ENCODE measurements at places on chromosomes 1 and 21. TPM values are rescaled to one million over a fixed set of nuclear protein-coding genes. Genes with fewer than 3 reads are reported as not detected.

DNA sequence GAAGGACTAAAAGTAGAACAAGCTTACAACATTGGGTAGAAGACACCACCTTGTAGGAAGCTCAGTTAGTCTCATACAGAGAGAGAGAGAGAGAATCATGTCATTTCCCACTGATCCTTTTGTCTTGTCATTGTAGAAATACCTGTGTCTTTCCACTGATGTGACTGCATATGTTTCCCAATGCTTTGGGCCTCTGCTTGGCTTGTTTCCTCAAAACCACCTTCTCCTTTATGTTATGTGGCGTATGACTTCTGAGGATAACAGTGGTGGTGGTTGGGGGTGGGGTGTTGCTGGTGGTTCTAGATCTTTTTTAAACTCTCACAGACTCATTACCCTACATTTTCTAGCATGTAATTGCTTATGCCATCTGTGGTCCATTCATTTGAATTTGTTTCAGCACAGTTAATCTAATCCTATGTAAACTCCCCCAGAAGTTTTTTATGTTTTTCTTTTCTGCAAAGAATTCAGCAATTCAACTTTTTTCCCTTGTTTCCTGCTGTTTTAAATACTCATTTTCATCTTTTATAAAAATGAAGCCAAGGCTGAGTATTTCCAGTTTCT lies 9.3 kb downstream of the RGL1 start:
- no peaks in the 10 kb centered on the region for H3K36me3 ChIP-seq
- no peak for DNase-seq
- no peaks in the 10 kb centered on the region for H3K4me1 ChIP-seq
- H3K27me3 ChIP-seq: no peaks in the 10 kb centered on the region
- H3K27ac ChIP-seq: no peak overlapping the region

The TDRD10 gene
- not detected for total RNA-seq

- no peak overlapping the region for H3K27ac ChIP-seq
- no peak for DNase-seq
- H3K4me3 ChIP-seq: no peak overlapping the region
- H3K27me3 ChIP-seq: no peaks in the 10 kb centered on the region
- peaks cover 3% of the 10 kb centered on the region for H3K4me1 ChIP-seq
Measured at GRCh38 chr1:178094739-178095645, 1.1 kb downstream of the RASAL2 start.

GRCh38 chr1:167083066-167083665 lies 7.0 kb downstream of the GPA33 start:
- peaks cover 16% of the 10 kb centered on the region for H3K4me1 ChIP-seq
- H3K4me3 ChIP-seq: no peak overlapping the region
- no peaks in the 10 kb centered on the region for H3K27me3 ChIP-seq
- no peak overlapping the region for H3K27ac ChIP-seq

The SPATA45 gene
- not detected for total RNA-seq

- H3K27ac ChIP-seq: peak overlapping the region; percentile 70
- peak overlapping the region; percentile 16 for H3K4me3 ChIP-seq
- no peak for DNase-seq
- no peaks in the 10 kb centered on the region for H3K36me3 ChIP-seq
Measured at GRCh38 chr1:211606914-211607753, 28.2 kb upstream of the SLC30A1 start.

DNA sequence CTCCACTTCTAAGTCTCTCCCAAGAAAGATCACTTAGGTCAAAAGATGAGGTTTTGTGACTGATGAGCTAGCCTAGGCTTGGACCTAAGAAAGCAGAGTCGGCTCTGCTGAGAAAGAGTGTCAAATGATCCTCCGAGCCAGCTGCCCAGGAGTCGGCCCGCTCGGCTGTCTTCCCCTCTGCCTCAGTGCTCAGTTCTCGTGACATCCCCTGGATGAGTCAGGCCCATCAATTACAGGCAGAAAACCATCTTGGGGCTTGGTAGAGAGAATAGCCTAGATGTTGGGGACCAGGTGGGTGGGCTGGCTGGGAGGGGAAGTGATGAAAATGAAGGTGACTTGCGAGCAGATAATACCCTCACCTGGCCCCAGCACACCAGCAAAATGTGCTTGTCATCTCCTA lies 60.5 kb downstream of the SLC66A1 start:
- no peak overlapping the region for H3K27ac ChIP-seq
- no peak for DNase-seq
- H3K27me3 ChIP-seq: no peaks in the 10 kb centered on the region
- H3K36me3 ChIP-seq: peaks cover 27% of the 10 kb centered on the region
- H3K4me3 ChIP-seq: no peak overlapping the region
- no peaks in the 10 kb centered on the region for H3K4me1 ChIP-seq

DNA sequence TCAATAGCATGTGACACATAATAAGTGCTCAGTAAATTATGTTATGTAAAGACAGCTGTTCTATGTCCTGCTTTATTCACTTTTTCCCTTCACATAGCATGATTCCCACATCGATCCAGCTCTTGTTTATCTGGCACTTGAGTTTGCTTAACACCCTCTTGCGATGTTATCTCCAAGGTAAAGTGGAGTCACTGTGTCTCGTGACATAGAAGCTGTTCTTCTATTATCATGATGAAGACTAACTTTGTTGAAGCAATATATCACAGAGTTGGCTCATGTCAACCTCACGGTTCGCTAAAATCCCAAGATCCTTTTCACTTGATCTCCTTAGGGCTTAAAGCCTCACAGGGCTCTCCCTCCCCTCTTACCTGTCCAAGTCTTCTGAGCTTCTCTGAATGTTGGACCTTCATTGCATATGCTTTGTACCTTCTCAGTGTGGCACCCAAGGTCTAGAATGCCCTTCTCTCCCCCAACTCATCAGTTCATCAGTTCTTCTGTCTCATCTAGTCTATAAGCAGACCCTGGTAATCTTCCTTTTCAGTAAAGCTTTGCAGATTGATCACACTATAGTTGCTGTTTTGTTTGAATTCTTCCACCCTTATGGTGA lies 38.0 kb downstream of the PLXNA2 start:
- H3K36me3 ChIP-seq: no peaks in the 10 kb centered on the region
- H3K27me3 ChIP-seq: no peaks in the 10 kb centered on the region
- H3K4me3 ChIP-seq: no peak overlapping the region
- H3K4me1 ChIP-seq: no peaks in the 10 kb centered on the region
- no peak overlapping the region for H3K27ac ChIP-seq
- DNase-seq: no peak

The KRTAP19-1 gene
- not detected for total RNA-seq

DNA sequence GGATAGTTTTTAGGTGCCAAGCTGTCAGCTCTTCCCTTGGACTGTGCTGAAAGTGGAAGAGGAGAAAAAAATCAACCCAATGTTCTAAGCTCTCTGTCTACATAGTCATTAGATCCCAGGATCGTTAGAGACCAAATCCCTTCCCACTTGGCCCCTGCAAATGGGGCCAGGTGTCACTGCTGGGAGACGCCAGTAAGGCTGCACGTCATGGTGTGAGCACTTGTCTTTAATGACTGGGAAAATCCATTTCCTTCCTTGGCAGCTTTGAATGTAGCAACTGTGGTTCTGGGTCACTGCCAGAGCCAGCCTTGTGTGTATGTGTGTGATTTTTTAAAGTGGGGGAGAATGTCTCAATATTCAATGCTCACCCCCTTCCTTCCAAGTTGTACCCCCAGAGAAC lies 59.9 kb downstream of the MAN1C1 start:
- H3K36me3 ChIP-seq: no peaks in the 10 kb centered on the region
- H3K27me3 ChIP-seq: no peaks in the 10 kb centered on the region
- H3K4me1 ChIP-seq: peaks cover 71% of the 10 kb centered on the region
- no peak for DNase-seq

The LMNA gene
- 325 TPM for total RNA-seq

GRCh38 chr1:113389359-113389952 lies 859 bp upstream of the MAGI3 start:
- H3K27ac ChIP-seq: peak overlapping the region; percentile 41
- peak overlapping the region; percentile 71 for H3K4me3 ChIP-seq
- no peaks in the 10 kb centered on the region for H3K27me3 ChIP-seq
- no peak for DNase-seq
- peaks cover 23% of the 10 kb centered on the region for H3K4me1 ChIP-seq
- H3K36me3 ChIP-seq: no peaks in the 10 kb centered on the region

DNA sequence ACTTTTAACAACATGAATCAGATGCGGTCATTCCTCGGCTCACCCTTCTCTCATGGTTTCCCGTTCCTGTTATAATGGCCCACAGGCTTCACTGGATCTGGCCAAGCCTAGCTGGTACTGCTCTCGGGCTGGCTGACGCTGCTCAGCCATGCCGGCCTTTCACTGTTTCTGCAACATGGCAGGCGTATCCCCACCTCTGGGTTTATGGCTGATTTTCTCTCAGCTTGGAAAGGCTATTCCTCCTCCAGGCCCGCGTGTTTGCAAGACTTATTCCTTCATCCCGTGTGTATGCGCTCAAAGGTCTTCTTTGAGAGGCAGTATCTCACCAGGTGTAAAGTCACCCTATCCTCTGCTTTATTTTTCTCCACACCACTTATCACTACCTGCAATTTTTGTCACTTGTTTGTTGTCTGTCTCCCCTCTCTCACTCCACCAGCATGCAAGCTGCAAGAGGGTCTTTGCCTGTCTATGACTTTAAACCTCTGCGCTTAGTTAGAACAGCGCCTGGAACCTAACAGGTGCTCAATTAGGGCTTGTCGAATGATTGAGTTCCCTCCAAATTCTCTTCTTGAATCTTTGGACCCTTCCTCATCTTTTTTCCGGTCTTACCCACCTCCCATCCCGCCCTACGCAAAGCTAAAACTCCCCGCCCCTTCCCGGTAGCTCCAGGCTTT lies 491 bp upstream of the RAP1A start:
- peak overlapping the region; percentile 64 for H3K27ac ChIP-seq
- H3K4me1 ChIP-seq: peaks cover 75% of the 10 kb centered on the region
- no peaks in the 10 kb centered on the region for H3K36me3 ChIP-seq

- H3K4me3 ChIP-seq: no peak overlapping the region
- H3K27ac ChIP-seq: no peak overlapping the region
- H3K4me1 ChIP-seq: no peaks in the 10 kb centered on the region
- H3K36me3 ChIP-seq: no peaks in the 10 kb centered on the region
- DNase-seq: no peak
Measured at GRCh38 chr1:244645414-244645813, 7.5 kb upstream of the DESI2 start.

GRCh38 chr1:41850029-41850428 lies 68.7 kb downstream of the HIVEP3 start:
- H3K27me3 ChIP-seq: no peaks in the 10 kb centered on the region
- no peak for DNase-seq
- no peak overlapping the region for H3K27ac ChIP-seq
- H3K4me3 ChIP-seq: no peak overlapping the region
- H3K36me3 ChIP-seq: no peaks in the 10 kb centered on the region
- no peaks in the 10 kb centered on the region for H3K4me1 ChIP-seq

DNA sequence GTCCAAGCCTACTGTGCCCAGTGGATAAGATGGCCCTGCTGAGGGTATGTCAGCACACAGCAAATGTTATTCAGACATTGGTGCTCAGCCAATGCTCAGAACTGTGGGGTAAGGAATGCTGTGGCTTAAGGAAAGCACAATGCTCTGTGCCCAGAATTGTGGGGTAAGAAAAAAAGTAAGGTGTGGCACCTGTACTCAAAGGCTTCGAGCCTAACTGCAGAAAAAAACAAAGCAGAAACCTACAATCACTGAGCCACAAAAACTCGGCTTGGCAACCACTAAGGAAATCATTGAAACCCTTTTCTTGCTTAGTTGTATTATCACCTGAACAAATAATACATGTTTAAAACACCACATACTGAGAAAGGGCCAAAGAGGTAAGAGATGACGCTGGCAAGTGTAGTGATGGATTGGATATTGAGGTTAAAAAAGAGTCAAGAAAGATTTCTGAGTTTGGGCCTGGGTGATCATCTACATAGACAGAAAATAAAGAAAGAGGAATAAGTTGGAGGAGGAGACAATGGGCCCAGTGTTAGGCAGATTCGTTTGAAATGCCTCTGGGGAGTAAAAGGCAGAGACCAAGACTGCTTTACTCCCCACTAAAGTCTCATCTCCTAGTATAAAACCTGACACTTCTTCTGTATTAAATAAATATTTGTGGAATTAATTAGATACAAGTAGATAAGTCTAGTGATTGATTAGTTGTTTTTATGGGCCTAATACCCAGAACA lies 25.9 kb upstream of the ATP1A1 start:
- no peak for DNase-seq
- H3K4me1 ChIP-seq: peaks cover 59% of the 10 kb centered on the region
- no peak overlapping the region for H3K27ac ChIP-seq
- no peak overlapping the region for H3K4me3 ChIP-seq

GRCh38 chr1:94247138-94248094 lies 10.0 kb upstream of the ARHGAP29 start:
- H3K36me3 ChIP-seq: no peaks in the 10 kb centered on the region
- H3K27me3 ChIP-seq: peaks cover 11% of the 10 kb centered on the region
- H3K4me3 ChIP-seq: no peak overlapping the region
- no peak overlapping the region for H3K27ac ChIP-seq
- DNase-seq: peak; percentile 2

DNA sequence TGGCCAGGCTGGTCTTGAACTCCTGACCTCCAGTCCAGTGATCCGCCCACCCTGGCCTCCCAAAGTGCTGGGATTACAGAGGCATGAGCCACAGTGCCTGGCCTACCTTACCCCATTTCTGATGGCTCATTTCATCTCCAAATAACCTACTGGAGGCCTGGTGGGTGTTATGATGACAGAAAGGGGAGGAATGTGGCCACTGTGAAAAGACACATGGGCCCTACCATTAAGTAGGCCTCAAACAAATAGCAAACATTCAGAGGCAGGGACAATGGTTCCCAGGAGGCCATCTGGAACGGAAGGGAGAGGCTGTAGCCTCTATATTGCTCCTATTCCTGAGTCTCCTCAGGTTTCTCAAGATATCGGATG lies 932 bp upstream of the FCRLA start:
- no peaks in the 10 kb centered on the region for H3K36me3 ChIP-seq
- H3K4me3 ChIP-seq: no peak overlapping the region
- no peaks in the 10 kb centered on the region for H3K27me3 ChIP-seq
- H3K27ac ChIP-seq: no peak overlapping the region
- no peaks in the 10 kb centered on the region for H3K4me1 ChIP-seq

The CKS1B gene
- 126 TPM for total RNA-seq

GRCh38 chr1:167501515-167502191 lies 16.7 kb downstream of the CD247 start:
- H3K4me1 ChIP-seq: peaks cover 98% of the 10 kb centered on the region
- peaks cover 18% of the 10 kb centered on the region for H3K36me3 ChIP-seq
- no peaks in the 10 kb centered on the region for H3K27me3 ChIP-seq
- peak overlapping the region; percentile 21 for H3K4me3 ChIP-seq
- no peak for DNase-seq

- no peaks in the 10 kb centered on the region for H3K27me3 ChIP-seq
- H3K27ac ChIP-seq: peak overlapping the region; percentile 27
- DNase-seq: peak; percentile 23
- H3K4me3 ChIP-seq: peak overlapping the region; percentile 73
- peaks cover 52% of the 10 kb centered on the region for H3K4me1 ChIP-seq
Measured at GRCh38 chr1:24416666-24417391, 1.2 kb downstream of the NIPAL3 start.

- no peaks in the 10 kb centered on the region for H3K4me1 ChIP-seq
- H3K27ac ChIP-seq: no peak overlapping the region
- no peaks in the 10 kb centered on the region for H3K36me3 ChIP-seq
- H3K4me3 ChIP-seq: no peak overlapping the region
Measured at GRCh38 chr21:38712071-38712470, 93.7 kb upstream of the ETS2 start.

DNA sequence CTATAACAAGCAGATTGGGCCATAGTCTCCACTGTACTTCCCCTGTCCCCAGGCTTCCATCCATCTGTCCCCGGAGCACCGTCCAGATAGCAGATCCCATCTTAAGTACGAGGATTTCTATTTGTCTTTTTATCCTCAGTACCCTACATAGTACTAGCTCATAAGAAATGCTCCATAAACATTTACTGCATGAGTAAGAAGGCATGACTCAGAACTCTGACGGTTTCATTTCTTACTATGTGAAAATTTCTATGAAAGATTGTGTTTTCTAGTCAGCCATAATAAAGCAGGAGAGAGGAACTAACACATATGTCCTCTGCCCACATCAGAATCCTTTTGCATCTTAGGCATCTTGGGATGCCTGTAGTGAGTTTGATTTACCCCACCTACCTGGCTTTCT lies 49.5 kb downstream of the CHD1L start:
- no peak overlapping the region for H3K4me3 ChIP-seq
- no peak overlapping the region for H3K27ac ChIP-seq
- no peaks in the 10 kb centered on the region for H3K27me3 ChIP-seq

The FALEC gene
- total RNA-seq: not detected
